ENCODE measurements at places on chromosomes 11 and 22. TPM values are rescaled to one million over a fixed set of nuclear protein-coding genes. Genes with fewer than 3 reads are reported as not detected.

The INCENP gene
- total RNA-seq: 5.4 TPM

The SBF1 gene
- 23.2 TPM for total RNA-seq

The UPK2 gene
- not detected for total RNA-seq

The CDC42EP1 gene
- 15.3 TPM for total RNA-seq

The PRMT3 gene
- total RNA-seq: 15.3 TPM

GRCh38 chr11:31996159-31996881, 94.6 kb upstream of the RCN1 start:
- H3K4me1 ChIP-seq: no peaks in the 10 kb centered on the region
- H3K36me3 ChIP-seq: no peaks in the 10 kb centered on the region
- no peaks in the 10 kb centered on the region for H3K27me3 ChIP-seq
- no peak overlapping the region for H3K27ac ChIP-seq

- peaks cover 23% of the 10 kb centered on the region for H3K36me3 ChIP-seq
- peak overlapping the region; percentile 16 for H3K27ac ChIP-seq
- peaks cover 19% of the 10 kb centered on the region for H3K4me1 ChIP-seq
- no peak for DNase-seq
Measured at GRCh38 chr11:65323813-65324212, 9.1 kb downstream of the CDC42EP2 start.

DNA sequence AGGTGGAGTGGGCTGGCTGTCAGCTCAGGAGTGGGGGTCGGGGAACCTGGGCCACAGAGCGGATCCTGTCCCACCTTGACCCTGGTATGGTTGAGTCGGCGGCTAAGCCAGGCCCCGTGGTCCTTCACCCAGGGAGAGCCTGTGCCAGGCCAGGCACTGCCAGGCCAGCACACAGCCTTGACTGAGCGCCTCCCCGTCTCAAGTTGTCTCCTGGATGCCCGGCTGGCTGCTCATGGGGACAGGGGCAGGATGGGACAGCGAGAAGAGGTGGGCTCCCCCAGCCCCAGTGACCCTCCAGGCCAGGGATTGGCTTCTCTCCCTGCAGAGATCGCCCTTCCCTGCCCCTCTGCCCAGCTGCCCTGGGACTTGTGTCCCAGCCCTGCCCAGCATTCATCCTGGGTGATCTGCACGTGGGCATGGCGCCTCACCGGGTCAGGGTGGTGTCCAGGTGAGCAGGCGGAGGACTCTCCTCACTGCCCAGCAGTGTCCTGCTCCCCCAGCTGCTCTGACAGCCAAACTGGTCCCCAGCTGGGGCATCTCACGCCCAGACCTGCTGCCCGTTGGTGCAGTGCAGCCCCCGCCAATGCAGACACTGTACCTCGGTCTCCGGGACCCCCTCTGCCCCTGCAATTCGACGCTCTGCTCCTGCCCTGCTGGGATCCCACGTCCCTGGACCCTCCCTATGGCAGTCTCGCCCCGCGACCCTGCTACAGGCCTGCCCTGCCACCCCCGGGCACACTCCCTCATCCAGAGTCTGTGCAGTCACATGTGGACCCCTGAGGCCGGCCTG, 28.8 kb upstream of the CCDC188 start:
- H3K4me3 ChIP-seq: no peak overlapping the region
- DNase-seq: no peak
- no peaks in the 10 kb centered on the region for H3K27me3 ChIP-seq
- H3K4me1 ChIP-seq: no peaks in the 10 kb centered on the region
- H3K36me3 ChIP-seq: no peaks in the 10 kb centered on the region

- DNase-seq: no peak
- H3K36me3 ChIP-seq: no peaks in the 10 kb centered on the region
- H3K4me1 ChIP-seq: no peaks in the 10 kb centered on the region
Measured at GRCh38 chr11:116730601-116731000, 42.2 kb downstream of the BUD13 start.

- H3K36me3 ChIP-seq: no peaks in the 10 kb centered on the region
- H3K27me3 ChIP-seq: no peaks in the 10 kb centered on the region
- H3K27ac ChIP-seq: peak overlapping the region; percentile 51
- H3K4me3 ChIP-seq: no peak overlapping the region
- DNase-seq: peak; percentile 84
Measured at GRCh38 chr22:18156878-18157713, 7.1 kb downstream of the USP18 start.

GRCh38 chr22:30612789-30613188, 5.8 kb downstream of the TCN2 start:
- peaks cover 10% of the 10 kb centered on the region for H3K36me3 ChIP-seq
- no peaks in the 10 kb centered on the region for H3K27me3 ChIP-seq
- H3K4me1 ChIP-seq: peaks cover 21% of the 10 kb centered on the region
- no peak for DNase-seq
- H3K4me3 ChIP-seq: no peak overlapping the region

DNA sequence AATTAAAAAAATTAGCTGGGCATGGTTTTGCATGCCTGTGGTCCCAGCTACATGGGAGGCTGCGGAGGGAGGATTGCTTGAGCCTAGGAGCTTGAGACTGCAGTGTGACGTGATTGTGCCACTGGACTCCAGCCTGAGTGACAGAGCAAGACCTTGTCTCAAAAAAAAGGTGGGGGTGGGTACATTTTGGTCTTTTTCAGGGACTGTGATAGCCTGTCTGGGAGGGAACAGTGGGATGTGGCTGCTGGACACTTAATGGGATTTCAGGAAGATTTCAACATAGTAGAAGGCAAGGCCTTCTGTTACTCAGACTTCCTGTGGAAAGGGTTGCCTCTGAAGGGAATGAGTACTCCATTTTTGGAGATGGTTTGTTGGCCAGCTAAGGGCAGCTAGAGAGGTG, 40.6 kb downstream of the RELT start:
- no peak overlapping the region for H3K4me3 ChIP-seq
- H3K36me3 ChIP-seq: peaks cover 14% of the 10 kb centered on the region
- no peak for DNase-seq
- no peaks in the 10 kb centered on the region for H3K4me1 ChIP-seq

GRCh38 chr11:102868339-102868738, 6.4 kb downstream of the MMP12 start:
- H3K4me3 ChIP-seq: no peak overlapping the region
- no peaks in the 10 kb centered on the region for H3K36me3 ChIP-seq
- H3K27me3 ChIP-seq: no peaks in the 10 kb centered on the region

DNA sequence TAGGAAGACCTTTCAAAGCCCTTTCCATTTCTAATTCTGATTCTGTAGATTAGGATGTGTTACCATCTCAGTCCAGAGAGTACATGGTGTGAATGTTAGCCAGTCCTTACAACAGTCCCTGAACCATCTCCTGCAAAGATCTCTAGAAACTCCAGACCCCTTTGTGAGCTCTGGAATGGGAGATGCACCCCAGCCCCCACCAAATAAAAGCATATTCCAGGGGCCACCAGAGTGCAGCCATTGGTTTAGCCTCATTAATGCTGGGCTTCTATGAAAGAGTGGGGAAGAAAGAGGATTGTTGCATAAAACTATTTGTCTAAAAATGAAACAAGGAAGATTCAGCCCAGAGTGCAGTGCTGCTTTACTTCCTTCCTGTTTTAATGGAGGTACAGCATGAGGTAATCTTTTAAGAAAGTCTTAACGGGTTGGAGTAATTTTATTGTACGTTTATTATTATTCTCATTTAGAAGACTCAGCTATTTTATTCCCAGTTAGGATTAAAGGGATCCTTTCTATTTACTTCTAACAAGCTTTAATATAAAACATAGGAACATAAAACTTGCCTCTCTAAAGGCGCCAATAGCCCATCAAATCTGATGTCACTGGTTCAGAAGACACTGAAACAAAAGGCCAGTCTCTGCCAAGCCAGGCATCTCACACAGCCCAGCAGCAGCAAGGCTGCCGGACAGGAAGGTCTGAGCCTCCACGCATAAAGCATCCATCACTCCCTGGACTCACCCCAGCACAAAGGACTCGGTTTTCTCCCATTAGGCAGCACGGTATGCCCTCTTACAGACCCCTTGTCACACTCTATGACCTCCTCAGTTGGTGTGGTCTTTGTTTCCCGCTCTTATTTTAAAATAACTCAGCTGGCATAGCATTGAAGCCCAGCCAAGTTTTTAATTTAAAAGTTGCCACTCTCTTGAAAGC, 203.9 kb upstream of the BLID start:
- H3K27me3 ChIP-seq: no peaks in the 10 kb centered on the region
- no peak for DNase-seq
- H3K27ac ChIP-seq: peak overlapping the region; percentile 28
- no peak overlapping the region for H3K4me3 ChIP-seq
- H3K4me1 ChIP-seq: peaks cover 41% of the 10 kb centered on the region

- DNase-seq: no peak
- H3K4me3 ChIP-seq: no peak overlapping the region
- no peaks in the 10 kb centered on the region for H3K36me3 ChIP-seq
- H3K4me1 ChIP-seq: no peaks in the 10 kb centered on the region
- no peaks in the 10 kb centered on the region for H3K27me3 ChIP-seq
Measured at GRCh38 chr11:123107945-123108495, 46.1 kb upstream of the HSPA8 start.

- H3K27ac ChIP-seq: no peak overlapping the region
- no peaks in the 10 kb centered on the region for H3K4me1 ChIP-seq
- no peaks in the 10 kb centered on the region for H3K27me3 ChIP-seq
- H3K4me3 ChIP-seq: no peak overlapping the region
Measured at GRCh38 chr11:124415356-124415923, 9.2 kb downstream of the OR8B4 start.

- DNase-seq: no peak
- H3K36me3 ChIP-seq: peaks cover 12% of the 10 kb centered on the region
- H3K4me1 ChIP-seq: peaks cover 56% of the 10 kb centered on the region
Measured at GRCh38 chr11:62512961-62513360, 33.6 kb downstream of the AHNAK start.

- no peak for DNase-seq
- H3K27ac ChIP-seq: no peak overlapping the region
- no peak overlapping the region for H3K4me3 ChIP-seq
- H3K27me3 ChIP-seq: no peaks in the 10 kb centered on the region
Measured at GRCh38 chr11:110929129-110929528, 216.9 kb upstream of the ARHGAP20 start.

DNA sequence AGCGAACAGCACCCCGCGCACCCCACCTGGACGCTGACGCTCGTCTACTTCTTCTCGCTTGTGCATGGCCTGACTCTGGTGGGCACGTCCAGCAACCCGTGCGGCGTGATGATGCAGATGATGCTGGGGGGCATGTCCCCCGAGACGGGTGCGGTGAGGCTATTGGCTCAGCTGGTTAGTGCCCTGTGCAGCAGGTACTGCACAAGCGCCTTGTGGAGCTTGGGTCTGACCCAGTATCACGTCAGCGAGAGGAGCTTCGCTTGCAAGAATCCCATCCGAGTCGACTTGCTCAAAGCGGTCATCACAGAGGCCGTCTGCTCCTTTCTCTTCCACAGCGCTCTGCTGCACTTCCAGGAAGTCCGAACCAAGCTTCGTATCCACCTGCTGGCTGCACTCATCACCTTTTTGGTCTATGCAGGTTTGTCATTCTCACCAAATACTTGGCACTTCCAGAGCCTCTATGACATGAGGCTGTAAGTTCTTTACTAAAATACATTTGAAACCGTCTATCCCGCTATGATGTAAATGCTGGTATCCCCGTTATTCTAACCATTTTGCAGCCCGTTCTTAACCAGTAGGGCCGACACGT, 535 bp downstream of the AQP11 start:
- no peaks in the 10 kb centered on the region for H3K36me3 ChIP-seq
- H3K4me3 ChIP-seq: peak overlapping the region; percentile 78
- peak overlapping the region; percentile 80 for H3K27ac ChIP-seq
- H3K4me1 ChIP-seq: no peaks in the 10 kb centered on the region

GRCh38 chr11:109772892-109773291, 320.3 kb upstream of the ZC3H12C start:
- H3K27ac ChIP-seq: no peak overlapping the region
- H3K27me3 ChIP-seq: no peaks in the 10 kb centered on the region
- no peaks in the 10 kb centered on the region for H3K36me3 ChIP-seq
- H3K4me1 ChIP-seq: no peaks in the 10 kb centered on the region

GRCh38 chr11:21949763-21950413, 243.0 kb upstream of the ANO5 start:
- H3K27me3 ChIP-seq: no peaks in the 10 kb centered on the region
- H3K4me3 ChIP-seq: no peak overlapping the region
- H3K36me3 ChIP-seq: no peaks in the 10 kb centered on the region
- no peak overlapping the region for H3K27ac ChIP-seq
- no peak for DNase-seq

DNA sequence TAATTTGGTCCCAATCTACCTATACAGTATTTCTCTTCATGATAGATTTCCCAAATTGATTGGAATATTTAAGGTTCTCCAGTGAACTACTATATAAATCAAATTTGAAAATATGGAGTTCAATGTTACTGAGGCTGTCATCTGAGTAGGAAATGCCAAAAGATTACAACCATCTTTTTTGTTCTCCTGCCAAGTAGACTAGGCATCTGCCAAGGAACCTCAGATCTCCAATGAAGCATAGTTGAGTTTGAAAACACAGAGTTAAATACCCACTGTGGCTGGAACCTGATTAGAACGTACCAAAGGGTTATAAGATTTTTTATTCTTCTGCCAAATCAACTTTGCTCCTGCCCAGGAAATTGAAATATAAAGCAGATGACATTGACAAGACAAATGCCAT, 330.9 kb downstream of the CNTN5 start:
- H3K27me3 ChIP-seq: no peaks in the 10 kb centered on the region
- DNase-seq: no peak
- H3K4me1 ChIP-seq: peaks cover 6% of the 10 kb centered on the region

- no peak for DNase-seq
- H3K4me1 ChIP-seq: no peaks in the 10 kb centered on the region
- no peaks in the 10 kb centered on the region for H3K27me3 ChIP-seq
- H3K27ac ChIP-seq: no peak overlapping the region
- H3K4me3 ChIP-seq: no peak overlapping the region
- H3K36me3 ChIP-seq: no peaks in the 10 kb centered on the region
Measured at GRCh38 chr11:63321723-63322122, 47.9 kb upstream of the SLC22A9 start.

DNA sequence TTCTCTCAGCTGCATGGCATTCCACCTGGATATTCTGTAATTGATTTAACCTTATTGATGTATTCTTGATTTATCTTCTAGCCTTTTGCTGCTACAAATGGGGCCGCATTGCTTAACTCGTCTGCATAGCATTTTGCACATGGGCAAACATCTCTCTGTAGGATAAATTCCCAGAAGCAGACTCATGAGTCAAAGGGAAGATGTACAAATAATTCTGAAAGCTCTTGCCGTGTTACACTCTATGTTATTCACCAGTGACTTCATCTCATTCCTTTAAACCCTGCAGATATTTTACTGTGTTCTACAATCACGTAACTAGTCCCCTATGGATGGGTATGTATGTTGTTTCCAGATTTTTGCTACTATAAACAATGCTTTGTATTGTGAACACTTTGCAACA, 112.7 kb downstream of the SEZ6L start:
- no peak for DNase-seq
- no peak overlapping the region for H3K4me3 ChIP-seq
- no peak overlapping the region for H3K27ac ChIP-seq
- H3K27me3 ChIP-seq: no peaks in the 10 kb centered on the region
- no peaks in the 10 kb centered on the region for H3K4me1 ChIP-seq

All from sigmoid colon (tissue), 7 donors.